Ovary (tissue), 10 donors: ENCODE measurements at places on chromosomes 1 and 21. TPM values are rescaled to one million over a fixed set of nuclear protein-coding genes. Genes with fewer than 3 reads are reported as not detected.

The CD1E gene
- not detected for total RNA-seq

The CRNN gene
- total RNA-seq = not detected

The OSCP1 gene
- 12.2 TPM for total RNA-seq

The DCDC2B gene
- 1.7 TPM for total RNA-seq

The GNG4 gene
- total RNA-seq = 14.2 TPM

The ADGRB2 gene
- total RNA-seq = 1.6 TPM

The SH3BP5L gene
- 11.2 TPM for total RNA-seq

The SPRR4 gene
- total RNA-seq = not detected
